WERI-Rb-1 (cell line): ENCODE measurements at places on chromosomes 2 and 18.

GRCh38 chr2:50645346-50645745, 386.6 kb downstream of the NRXN1 start:
- DNase-seq = no peak

DNA sequence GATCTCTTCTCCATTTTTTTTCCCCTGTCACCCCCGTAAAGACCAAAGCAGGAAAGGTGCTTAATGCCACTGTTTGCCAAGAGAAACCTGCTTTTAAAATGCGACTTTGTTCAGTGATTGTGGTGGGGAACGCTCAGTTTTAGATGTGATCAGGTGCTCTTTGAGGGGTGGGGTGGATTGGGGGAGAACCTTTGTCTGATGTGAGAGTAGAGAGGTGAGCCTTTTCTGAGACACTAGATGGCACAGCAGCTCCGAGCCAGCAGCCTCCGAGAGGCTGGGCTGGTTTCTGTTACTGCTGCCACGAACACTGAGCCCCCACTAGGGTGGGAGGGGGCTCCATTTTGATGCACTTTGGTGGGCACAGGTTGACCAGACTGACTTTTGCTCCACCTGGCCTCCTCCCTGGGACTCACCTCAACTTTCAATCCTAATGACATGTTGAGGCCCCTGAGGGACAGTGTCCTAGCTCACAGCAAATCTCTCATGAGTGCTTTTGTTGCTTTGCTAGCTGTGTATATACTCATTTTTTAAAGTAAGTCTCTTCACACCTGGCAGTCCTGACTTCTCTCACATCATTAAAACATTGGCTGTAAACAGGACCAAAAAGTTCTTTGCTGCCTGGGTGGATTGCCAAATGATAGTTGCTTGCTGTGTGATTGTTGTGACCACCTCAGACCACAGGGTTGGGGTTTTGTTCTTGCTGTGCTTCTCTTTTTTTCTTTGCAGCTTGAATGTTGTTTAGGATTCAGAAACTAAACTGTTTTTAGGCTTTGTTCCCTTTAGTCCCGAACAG, 98.2 kb upstream of the MAP3K20 start:
- peak; percentile 57 for DNase-seq

GRCh38 chr18:28115149-28115550, 61.8 kb downstream of the CDH2 start:
- no peak for DNase-seq

DNA sequence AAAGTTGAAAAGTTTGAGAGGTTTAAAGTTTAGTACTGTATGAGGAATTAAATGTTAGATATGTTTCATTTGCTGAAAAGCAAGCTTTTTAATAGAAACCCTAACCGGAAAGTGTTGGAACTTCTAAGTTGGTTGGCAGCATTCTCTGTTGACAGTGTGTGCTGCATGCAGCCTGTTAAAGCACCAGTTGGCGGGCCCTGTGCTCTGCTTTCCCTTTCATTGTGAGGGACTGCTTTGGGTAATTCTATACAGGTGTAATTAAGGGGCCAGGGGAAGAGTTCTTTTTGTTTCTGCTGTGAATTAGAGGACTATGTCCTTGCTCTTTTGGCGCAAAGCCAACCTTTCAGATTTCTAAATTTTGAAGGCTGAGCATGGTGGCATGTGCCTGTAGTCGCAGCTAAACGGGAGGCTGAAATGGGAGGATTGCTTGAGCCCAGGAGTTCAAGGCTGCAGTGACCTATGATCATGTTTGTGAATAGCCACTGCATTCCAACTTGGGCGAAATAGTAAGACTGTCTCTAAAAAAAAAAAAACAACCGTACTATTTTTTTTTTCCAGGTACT, 20.1 kb downstream of the PLEKHB2 start:
- DNase-seq = no peak

- no peak for DNase-seq
Observed at GRCh38 chr2:118010473-118010872, 3.4 kb downstream of the CCDC93 start.
